ENCODE measurements at places on chromosomes 6 and 20.

- DNase-seq: no peak
Measured at GRCh38 chr6:162829013-162829742, 101.4 kb downstream of the PACRG start.

- DNase-seq: no peak
Measured at GRCh38 chr6:121516331-121516730, 80.9 kb downstream of the GJA1 start.

DNA sequence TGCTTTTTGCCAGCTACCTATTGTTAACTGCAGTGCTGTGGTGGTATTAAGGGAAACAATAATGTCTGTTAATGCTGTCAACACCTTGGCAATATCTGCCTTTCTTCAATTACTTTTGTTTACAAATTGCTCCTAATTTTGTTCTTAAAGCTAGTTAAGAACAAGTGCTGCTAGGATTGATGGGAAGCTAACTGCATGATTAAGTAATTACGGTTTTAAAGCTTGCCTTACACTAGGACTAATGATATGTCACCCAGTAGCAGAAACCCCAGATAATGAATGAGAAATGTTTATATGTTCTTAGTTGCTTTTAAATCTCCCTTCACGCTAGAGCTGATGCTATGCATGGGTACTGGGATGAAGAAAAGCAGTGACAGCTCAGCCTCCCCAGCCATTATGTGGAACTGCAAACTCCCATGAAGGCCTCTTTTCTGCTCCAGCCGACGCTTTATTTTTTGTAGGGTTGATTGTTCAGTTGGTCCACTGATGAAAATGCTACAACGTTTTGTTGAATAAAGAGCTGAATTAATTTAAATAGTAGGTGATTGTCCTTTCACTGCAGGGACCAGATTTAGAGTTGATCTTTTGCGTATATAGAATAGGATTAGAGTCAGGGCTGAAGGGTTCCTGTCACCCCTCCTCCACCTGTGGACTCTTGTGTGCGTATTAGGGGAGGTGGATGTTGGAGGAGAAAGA, 610.5 kb downstream of the TFAP2B start:
- no peak for DNase-seq

DNA sequence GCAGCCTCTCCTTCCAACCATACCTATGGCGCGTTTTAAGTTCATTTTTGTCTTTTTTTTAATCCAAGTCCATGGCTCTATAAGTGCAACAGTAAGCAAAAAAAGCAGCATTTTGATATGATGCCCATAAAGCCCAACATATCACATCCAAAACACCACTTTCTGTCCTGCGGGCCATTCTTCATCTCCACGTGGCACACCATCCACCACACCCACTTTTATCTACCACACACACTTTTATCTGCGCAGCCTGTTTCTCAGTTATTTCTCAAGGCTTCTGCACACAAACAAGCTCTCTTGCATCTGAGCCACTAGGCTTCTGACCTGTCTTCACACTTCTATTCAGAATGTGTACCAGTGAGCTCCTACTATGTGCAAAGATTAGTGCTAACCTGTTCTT, 5.3 kb downstream of the GCLC start:
- no peak for DNase-seq

- no peak for DNase-seq
Measured at GRCh38 chr6:90502866-90503407, 83.9 kb downstream of the MAP3K7 start.

All from stimulated activated CD8-positive, alpha-beta memory T cell treated with anti-CD3 and anti-CD28 coated beads, Interleukin-7, amount 100 ng/mL, for 48 hours (primary cell).